ENCODE measurements at places on chromosomes 2 and 18.

- DNase-seq: no peak
Measured at GRCh38 chr2:45712570-45712969, 61.1 kb downstream of the PRKCE start.

GRCh38 chr2:69196327-69197117 is 183.5 kb downstream of the ANTXR1 start:
- DNase-seq: peak; percentile 65

DNA sequence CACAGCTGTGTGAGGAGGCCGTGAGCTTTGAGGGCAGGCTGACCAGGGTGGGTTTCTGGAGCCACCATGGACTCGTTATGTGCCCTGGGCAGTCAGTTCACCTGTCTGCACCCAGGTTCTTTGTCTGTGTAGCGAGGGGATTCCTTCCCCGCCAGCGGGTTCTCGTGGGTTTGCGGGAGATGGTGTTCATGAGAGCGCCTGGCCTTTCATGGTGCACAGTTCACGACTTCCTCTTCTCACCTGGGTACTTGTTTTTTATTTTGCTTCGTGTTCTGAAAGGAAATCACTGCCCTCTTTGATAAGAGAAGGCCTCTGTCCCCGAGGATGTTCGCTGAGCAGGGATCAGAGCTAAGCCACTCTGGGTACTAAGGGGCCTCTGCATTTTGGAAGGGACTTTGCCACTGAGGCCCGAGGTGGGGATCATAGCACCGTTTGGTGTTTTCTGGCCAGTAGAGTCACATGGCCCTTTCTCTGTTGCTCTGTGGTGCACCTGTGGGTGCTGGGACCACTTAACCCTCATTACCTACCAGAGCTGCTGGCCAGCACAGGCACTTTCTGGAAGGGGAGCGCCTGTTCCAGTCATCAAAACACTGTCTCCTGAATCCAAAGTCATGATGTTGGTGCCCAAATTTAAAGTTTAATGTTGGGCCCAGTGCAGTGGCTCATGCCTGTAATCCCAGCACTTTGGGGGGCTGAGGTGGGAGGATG is 78.5 kb downstream of the LDLRAD4 start:
- DNase-seq: no peak

DNA sequence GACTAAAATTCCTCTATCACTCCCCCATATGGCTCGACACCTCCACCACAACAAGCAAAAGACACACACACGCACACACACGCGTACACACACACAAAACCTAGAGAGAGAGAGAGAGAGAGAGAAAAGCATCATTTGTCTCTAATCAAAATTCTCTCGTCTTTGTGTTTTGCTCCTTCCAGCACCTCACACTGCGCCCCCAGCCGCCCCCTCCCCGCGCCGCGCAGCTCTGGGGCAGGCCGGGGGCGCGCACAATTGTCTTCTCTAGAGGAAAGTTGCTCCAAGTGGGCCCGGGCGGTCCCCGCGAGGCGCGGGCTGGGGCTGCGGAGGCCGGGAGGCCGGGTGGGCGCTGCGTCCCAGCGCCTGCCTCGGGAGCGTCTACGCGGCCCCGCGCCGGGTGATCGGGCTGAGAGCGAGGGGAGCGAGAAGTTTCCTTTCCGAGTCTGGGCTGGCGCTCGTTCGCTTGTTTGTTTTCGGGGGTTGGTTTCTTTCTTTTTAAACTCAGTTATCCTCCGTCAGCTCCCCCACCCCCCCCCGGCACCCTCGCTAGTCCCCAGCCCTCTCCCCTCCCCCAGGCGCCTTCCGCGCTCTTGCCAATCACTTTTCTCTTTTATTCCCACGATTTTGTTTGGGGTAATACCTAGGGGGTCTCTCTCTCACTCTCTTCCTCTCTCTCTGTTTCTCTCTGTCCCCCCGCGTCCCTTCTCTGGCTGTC is 4.1 kb downstream of the ZEB2 start:
- DNase-seq: peak; percentile 56

- peak; percentile 50 for DNase-seq
Measured at GRCh38 chr2:216344206-216344949, 27.9 kb downstream of the MARCHF4 start.

DNA sequence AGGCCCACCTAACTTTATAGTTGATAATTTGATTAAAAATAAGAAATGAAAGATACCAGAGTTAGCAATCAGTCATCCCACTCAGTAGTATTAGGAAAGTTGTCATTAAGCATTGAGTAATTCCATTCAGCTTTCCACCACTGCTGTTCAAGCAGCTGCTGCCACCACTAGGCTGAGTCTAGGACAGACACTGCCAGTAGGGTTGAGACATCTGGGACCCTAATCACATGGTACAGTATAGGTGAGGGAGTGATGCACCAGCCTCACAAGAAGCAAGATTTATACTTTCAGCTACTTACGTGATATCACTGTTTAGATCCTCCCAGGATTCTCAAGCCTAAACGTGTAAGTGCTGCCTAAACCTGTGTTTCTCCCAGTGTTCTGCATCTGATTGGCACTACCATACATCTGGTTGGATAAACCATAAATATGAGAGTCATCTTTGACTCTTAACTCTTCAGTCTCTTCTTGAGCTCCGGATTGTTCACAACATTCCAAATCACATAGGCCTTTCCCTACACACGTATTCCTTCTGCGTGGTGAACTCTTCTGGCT is 3.2 kb downstream of the UBXN4 start:
- no peak for DNase-seq

- peak; percentile 40 for DNase-seq
Measured at GRCh38 chr2:110126086-110126773, 10.6 kb upstream of the MALL start.

All from fibroblast of the aortic adventitia (primary cell).